ENCODE measurements at places on chromosomes 12 and 14.

- no peak for DNase-seq
These were observed 52.3 kb upstream of the DLK1 start for GRCh38 chr14:100674428-100674827.

DNA sequence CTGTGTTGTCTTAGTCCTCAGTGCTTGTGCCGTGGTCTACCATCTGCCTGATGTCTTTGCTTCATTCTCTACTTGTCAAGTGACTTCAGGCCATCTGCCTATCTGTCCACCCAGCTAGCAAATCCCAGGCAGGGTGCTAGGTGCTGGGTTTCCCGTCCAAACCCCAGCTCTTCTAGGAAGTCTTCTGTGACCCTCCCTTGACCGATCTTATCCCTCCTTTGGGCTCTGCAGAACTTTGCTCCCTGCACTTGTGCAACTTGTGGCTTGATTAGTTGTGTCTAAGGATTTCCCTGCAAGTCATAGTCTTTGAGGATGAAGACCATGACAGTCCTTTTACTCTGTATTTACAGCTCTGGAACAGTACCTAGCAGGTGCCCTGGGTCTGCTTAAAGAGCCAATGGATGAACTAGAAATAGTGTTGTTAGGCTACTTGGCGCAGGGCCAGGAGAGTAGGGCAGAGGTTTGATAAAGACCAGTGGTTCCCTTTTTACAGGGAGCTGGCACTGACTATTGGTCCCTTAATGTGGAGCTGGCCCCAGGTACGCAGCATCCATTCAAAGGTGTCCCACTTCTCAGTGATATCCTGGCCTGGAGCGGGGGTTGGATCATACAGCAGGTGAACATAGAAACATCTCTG is 60.1 kb downstream of the ADCK1 start:
- no peak for DNase-seq

DNA sequence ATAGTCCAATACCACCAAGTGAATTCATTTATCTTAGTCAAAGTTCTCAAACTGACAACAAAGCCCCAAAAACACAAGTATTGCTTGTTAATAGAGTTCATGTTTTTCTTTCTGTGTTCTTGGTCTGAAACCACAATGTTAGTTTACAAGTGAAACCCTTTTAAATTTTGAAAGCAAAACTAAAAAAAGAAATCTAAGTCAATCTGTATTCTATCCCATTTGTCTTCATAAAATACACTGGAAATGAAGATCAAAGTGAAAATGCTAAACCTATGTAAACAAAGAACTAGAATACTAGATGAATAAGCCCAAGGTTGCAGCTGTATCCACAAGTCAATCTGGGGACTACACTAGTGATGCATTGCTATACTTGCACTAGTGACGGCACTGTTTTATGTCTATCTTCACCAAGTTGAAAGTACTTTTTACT is 10.4 kb downstream of the MAP4K5 start:
- DNase-seq = no peak

GRCh38 chr12:88219861-88220260 is 77.8 kb downstream of the TMTC3 start:
- DNase-seq = no peak

GRCh38 chr14:89486505-89486904 is 69.5 kb upstream of the FOXN3 start:
- no peak for DNase-seq

DNA sequence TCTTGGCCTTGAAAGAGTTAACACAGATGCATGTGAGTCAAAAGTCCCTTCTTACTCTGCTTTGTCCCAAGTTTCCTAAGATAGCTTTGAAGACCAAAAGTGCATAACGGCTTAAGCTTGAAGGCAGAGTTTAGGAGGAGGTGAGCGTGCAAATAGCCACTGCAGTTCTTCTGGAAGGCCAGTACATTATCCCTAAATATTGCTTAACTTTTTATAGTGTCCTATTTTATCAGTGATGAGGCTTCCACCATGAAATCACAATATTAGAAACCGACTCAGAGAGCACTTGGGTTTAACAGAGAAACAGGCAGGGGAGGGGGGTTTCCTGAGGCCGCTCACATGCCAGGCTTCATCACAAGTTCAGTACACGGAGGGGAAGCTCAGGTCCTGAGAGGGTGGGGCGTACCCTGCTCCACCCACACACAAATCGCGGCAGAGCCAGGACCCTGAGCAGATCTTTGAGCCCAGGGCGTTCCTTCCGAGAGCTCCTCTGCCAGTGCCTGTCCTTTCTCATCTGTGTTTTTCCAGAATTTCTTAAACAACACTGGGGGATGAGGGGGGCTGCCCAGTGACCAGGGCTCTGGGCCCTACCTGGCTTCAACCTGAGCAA is 26.8 kb upstream of the BDKRB2 start:
- DNase-seq = no peak

DNA sequence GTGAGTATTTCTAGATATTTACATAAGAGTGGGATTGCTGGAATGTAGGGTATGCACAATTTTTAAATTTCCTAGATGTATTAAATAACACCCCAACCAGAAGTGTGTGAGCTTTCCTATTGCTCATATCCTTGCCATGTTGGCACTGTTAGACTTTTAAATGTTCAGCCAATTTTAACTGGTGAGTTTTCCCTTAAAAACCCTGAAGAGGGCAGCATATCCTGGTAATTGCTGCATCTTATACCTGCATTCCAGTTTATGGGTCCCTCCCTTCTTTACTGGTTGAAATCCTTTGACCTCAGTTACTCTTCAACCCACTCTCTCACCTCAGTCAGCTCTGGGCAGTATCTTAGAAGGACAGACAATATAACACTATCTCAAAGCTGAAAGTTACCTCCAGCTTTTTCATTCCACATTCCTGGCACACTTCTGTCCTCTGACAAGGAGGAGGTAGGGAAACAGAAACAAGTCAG is 270.6 kb downstream of the PAWR start:
- no peak for DNase-seq

DNA sequence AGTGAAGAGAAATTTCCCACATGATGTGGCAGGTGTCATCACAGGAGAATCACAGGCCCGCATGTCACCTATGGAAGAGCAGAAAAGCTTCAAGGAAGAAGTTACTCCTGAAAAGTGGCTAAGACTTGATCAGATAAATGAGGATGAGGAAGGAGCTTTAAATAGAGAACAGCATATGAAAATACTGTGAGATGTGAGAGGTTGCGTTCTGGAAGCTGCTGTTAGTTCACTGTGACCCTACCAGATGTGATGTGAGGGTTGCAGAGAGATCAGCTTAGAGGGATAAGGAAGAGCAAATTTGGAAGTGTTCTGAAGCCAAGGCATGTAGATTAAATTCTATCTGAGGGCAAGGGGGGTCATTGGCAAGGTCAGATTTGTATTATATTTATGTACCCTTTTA is 17.1 kb downstream of the ERP27 start:
- DNase-seq = no peak

- no peak for DNase-seq
These were observed 250.0 kb upstream of the E2F7 start for GRCh38 chr12:77315407-77315806.

DNA sequence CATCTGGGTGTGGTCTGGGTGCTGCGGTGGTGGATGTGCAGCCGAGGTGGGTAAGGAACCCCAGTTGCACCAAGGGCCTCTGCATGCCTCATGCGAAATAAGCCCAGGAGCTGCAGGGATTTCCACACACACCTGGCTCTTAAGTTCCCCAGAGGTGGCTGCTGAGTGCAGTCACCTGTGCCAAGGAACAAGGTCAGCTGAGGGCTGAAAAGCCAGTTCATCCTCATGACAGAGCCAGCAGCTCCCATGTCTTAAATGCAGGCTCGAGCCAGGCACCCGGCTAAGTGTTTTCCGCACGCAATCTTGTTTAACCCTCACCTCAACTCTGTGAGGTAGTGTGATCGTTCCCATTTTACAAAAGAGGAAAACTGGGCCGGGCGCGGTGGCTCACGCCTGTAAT is 9.7 kb downstream of the HVCN1 start:
- DNase-seq = no peak

- DNase-seq = no peak
These were observed 165.4 kb upstream of the PLEKHG7 start for GRCh38 chr12:92537290-92537960.

DNA sequence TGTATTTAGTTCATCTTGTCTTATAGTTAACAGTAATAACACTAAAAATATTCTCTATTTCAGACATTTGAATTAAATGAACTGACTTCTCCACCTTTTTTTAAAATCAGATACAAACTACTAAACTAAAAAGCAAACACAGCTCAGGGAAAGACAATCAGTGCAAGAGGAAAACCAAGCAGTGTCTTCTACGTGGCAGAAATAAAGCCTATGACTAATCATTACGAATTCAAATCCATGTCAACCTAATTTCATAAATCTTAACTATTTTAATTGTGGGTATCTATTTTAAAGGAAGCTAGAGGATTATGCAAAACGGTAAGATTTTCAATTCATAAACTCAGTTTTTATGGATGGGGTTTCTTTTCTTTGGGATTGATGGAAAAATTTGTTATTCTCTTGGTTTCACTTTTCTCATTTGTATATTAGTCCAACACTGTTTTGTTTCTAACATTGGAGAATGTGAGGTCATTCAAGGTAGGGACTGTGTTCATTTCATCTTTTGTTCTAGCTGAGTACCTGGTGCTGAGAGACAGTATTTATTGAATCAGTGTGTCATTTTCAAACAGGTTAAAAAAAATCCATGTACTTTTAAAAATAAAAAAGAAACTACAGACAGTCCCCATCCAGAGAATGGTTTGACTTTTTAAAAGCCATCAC is 12.8 kb upstream of the PALS1 start:
- no peak for DNase-seq

GRCh38 chr12:12133785-12134184 is 63.0 kb downstream of the BCL2L14 start:
- DNase-seq = no peak

DNA sequence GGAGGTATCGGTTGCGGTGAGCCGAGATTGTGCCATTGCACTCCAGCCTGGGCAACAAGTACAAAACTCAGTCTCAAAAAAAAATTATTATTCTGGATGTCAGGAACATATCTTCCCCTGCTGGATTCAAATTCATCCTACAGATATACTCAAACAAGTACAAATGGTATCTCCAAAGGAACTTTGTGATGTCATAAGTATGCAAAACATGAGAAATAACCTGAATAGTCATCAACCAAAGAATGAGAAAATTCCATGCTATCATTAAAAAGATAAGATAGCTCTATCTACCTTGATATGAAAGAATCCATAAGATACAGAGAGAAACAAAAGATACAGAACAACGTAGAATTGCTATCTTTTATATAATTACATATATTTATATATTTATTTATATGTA is 67.7 kb downstream of the EEA1 start:
- DNase-seq = no peak

DNA sequence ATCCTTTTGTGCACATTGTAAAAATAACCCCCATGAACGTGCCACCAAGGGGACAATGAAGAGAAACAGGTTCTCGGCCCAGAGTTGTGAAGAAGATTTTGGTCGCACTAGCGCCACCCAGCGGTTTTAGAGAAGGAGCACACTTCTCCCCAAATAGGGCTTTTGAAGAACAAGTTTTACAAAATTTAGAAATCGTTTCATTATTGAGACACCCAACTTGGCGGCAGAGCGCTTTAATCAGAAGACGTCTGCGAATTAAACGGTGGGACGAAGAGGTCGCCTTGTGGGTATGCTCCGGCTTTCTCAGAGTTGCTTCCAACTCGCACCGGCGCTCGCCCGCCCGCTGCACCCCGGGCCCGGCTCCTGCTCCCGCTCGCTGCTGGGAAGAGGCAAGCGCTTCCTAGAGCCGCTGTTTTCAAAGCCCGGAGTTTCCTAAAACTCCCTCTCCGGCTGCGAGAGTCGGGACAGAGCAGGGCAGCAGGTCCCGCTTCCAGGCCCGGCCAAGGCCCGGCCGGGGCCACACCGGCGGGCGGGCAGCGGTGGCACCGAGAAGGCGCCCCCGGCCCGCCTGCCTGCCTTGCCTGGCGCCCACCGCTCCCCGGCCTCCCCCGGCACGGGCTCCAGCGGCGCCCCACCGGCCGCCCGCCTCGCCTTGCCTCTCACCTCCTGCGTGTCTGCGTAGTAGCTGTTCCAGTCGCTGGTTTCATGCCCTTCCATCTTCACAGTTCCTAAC is 645 bp downstream of the FOXA1 start:
- no peak for DNase-seq

DNA sequence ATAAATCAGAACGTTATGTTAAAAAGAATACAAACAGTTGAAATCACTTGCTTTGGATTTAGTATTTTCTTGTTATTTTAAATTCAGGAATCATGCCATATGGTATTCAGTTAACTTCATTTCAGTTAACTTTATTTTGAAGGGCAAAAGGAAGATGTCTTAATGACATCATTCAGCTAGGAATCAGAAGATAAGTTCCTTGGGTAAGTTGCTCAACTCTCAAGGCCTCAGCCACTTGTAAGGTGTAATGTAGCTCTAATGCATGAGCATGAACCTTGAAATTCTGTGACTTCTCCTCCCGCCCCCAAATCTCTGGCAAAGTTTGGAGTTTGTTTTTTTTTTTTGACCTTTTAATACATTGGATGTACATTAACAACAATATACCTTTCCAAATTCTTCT is 42.6 kb downstream of the FRS2 start:
- no peak for DNase-seq

DNA sequence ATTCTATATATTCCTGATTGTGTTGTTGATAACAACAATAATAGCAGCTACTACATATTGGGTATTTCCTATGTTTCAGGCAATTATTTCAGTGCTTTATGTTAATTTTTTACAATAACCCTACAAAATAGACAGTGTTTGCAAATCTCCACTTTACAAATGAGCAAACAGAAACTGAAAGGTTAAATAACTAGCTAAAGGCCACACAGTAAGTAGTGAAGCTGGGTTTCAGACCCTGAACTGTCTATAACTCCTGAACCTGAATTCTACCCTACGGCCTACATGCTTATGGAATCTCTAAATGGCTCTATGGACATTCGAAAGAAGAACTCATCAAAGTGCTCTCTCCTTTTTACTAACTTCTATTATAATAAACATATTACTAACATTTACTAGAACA is 19.7 kb upstream of the NUDT4 start:
- DNase-seq = no peak

DNA sequence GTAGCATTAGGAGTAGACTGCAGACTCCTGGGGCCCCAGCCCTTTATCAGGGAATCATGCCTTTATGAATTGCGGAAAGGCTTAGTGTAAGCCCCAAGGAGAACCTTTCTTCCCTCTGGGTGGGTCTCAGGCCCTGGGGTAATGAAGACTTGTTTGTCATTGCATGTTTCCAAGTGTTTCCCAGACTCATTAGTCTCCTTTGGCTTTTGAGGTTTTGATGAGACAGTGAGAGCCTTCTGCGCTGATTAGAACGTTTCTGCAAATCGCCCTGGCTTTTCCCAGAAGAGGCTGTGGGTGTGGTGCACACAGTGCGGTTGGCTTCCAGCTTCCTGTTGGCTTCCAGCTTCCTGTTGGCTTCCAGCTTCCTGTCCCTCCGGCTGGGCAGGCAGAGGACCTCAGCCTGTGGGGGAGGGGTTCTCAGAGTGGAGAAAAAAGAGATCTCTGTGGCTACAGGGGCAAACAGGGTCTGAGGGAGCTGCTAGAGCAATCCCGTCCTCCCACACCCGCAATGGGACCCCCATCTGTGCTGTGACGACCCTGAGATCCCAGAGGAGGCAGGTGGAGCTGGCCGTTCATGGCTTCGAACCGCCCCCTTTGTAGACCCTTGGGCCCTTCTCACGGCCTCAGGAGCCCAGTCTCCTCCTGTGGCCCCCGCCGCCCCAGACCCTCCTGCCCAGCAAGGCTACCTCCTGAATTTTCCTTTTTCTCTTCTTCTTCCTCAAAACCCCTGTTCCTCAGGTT is 42.1 kb downstream of the GPR68 start:
- no peak for DNase-seq

All from CD8-positive, alpha-beta memory T cell (primary cell).